ENCODE measurements at places on chromosomes 2 and 18.

GRCh38 chr2:149320362-149320761, 10.0 kb upstream of the LYPD6 start:
- no peak for DNase-seq

GRCh38 chr18:12748671-12749070, 45.8 kb downstream of the PSMG2 start:
- no peak for DNase-seq

- DNase-seq = no peak
Observed at GRCh38 chr2:84515788-84516187, 510 bp upstream of the DNAH6 start.

DNA sequence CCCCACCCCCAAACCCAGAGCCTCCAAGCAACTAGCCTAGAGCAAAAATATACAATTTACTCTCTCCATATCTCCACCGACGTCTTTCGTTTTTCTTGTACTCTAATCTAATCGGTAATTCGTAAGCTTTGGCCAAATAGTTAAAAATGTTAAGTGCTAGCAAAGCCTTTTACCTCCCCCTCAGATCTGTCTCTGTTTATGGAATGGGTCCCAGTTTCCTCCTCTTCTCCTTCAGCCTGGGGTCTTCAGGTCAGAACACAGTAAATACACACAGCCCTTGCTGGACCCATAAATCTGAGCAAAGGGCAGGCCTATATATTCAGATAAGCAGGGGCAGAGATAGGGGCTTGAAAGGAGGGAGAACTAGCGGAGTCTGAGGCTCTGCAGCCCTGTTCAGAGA, 267.4 kb downstream of the MEIS1 start:
- DNase-seq = no peak

GRCh38 chr2:143070704-143071103, 58.5 kb upstream of the ARHGAP15 start:
- DNase-seq = no peak

- no peak for DNase-seq
Observed at GRCh38 chr2:20235655-20236305, 10.8 kb upstream of the SDC1 start.

DNA sequence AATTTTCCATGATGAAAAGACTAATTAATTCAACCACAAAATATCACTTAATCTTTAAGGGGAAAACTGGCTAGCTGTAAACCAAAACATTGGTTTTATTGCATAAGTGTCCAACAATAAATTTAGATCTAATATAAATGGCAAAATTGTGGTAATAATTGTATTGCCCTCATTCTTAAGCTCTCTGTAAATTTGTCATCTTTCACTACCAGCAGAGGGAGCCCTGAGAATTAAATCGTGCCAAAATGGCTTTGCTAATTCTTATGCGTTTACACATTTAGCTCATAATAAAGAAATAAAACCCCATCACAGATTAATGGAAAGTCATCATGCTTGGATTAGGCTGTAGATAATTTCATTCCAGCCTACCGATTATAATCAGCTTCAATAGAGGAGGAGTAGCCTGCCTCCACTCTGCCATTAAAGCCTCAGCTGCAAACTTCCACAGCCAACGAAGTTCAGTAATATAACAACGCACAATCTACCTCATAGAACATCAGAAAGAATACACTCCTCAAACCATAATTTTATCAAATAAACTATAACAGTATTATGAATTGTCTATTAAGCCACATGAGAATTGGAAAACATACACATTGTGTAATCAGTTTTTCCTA, 70.0 kb upstream of the ATP5MC3 start:
- no peak for DNase-seq

DNA sequence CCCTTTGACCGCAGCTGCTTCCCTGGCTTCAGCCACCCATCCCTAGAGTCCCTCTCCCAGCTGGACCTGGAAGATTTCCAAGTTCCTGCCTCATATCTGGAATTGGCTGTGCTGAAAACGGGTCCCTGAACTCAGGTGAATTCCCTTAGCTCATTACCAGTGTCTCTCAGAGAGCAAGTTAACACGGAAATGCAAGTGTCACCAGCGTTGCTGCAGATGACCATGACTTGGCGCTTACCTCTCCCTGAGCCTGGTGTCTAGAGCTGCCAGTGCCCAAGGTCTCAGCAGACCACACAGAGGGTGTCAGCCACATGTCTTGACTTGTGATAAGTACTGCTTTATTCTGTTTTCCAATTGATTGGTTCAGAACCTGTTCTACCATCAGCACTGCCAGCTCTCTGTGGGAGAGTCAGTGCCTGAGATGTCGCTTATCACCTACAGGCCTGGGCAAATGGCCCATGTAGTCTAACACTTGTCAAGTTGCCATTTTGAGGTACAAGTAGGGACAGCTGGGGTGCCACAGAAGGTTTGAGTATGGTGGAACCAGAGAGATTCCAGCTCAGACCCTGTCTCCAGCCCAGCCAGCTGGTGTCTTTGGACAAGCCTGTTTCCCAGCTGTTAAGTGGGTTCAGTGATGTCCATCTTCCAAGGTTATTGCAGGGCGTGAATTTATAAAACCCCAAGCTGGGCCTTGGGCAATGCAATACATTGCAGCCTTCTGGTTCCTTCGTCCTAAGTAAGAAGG, 48.7 kb downstream of the LYPD1 start:
- DNase-seq = no peak

DNA sequence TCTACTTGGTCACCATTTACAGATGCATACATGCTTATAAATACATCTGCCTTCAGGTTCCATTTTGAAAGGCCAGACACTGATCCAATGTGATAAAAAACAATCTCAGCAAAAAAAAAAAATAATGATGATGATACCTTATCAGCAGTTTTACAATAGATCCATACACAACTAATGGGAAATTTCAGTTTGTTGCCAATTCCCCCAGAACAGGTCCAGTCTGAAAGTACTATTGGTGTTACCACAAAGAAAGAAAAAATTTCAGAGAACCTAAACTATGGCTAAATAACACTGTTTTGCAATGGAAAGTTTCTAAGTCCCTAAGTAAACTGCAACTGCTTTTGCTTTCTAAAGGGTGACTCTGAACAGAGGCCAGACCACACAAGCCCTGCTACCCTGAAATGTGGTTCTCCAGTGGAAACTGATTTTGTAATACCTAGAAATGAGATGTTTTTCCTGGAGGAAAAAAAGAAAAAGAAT, 54.1 kb downstream of the LPIN2 start:
- no peak for DNase-seq

- DNase-seq = no peak
Observed at GRCh38 chr18:11343096-11343495, 193.7 kb upstream of the PIEZO2 start.

DNA sequence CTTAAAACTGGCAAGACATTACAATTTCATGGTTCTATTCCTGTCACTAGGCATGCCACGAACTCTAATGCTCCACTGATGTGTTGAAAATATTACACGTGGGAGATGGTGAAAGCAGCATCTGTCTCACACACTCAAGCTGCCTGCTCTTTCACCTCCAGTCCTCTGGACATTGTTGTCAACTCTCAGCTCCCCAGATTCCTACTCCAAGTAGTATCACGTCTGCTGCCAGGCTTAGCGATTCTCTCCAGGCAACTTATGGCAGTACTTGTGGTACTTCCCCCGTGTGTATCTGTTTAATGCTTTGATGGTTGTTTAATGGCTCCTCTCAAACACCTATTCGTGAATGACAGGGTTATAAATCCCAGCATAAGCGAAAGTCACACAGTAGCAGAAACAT, 103.8 kb downstream of the TMEFF2 start:
- no peak for DNase-seq

DNA sequence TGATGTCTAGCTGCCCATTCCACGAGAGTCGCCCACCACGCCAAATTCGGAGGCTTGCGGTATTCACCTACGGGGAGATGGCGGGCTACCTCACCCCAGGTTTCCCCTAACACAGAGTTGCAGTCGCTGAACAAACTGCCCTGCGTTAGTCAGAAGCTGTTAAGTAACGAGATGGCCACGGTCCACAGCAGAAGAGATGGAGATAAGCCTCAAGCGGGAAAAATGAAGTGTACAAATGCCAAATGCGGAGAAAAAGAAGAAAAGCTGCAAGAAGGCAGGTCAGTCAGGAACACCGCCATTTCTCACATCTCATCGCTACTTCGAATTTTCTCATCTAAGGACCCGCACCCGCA, 425 bp downstream of the ASB3 start:
- DNase-seq = no peak

GRCh38 chr2:177929662-177930522, 142.7 kb downstream of the PDE11A start:
- DNase-seq = no peak

DNA sequence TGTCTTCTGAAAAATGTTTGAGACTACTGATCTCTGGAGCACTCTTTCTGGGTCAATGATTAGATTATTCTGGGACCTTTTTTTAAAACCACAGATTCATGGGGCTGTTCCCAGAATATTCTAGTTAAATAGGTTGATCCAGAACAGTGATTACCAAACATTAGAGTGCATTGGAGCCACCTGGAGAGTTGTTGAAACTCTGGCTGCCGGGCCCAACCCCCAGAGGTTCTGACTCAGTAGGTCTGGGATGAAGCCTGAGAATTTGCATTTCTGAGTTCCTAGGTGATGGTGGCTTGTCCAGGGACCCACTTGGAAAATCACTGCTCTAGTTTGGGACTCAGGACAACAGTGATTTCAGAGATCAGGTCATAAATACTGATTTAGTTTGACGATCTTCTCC, 197.3 kb downstream of the PTPRM start:
- DNase-seq = no peak

- no peak for DNase-seq
Observed at GRCh38 chr2:145273840-145274239, 753.9 kb upstream of the ZEB2 start.
